ENCODE measurements at places on chromosomes 4 and X.

GRCh38 chr4:164977243-164978164 is at the start of gene TRIM61:
Gene TRIM61, minus strand, starts transcription at chr4:164977657. Its CDS starts 7,655 bp downstream, at chr4:164970002.
- no peak for DNase-seq

DNA sequence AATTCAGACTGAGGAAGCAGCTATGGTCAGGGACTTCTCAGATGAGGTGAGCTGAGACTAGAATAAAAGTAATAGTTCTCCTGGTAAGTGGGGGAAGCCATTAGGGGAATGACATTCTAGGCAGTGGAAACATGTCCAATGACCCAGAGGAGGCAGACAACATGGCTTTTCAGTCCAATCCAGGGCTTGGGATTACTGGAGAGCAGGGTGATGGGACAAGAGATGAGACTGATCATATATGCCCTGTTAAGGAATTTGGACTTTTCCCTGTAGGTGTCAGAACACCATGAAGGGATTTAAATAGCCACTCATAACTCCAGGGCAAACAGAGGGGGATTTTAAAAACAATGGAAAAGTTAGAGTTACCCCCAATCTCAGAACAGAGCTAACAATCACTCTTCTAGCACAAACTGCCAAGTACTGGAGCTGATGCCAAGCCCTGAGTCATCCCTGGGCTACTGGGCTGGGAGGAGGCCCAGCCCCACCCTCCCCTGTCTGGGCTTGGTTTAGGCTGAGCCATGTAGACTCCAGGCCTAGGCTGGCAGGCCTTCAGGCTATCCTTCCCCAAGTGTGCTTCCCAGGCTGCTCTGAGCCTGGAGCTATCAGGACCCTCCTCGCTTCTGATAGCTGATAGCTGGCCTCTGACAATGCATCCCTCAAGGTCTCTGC is 22.7 kb upstream of the MSN start:
- no peak for DNase-seq

DNA sequence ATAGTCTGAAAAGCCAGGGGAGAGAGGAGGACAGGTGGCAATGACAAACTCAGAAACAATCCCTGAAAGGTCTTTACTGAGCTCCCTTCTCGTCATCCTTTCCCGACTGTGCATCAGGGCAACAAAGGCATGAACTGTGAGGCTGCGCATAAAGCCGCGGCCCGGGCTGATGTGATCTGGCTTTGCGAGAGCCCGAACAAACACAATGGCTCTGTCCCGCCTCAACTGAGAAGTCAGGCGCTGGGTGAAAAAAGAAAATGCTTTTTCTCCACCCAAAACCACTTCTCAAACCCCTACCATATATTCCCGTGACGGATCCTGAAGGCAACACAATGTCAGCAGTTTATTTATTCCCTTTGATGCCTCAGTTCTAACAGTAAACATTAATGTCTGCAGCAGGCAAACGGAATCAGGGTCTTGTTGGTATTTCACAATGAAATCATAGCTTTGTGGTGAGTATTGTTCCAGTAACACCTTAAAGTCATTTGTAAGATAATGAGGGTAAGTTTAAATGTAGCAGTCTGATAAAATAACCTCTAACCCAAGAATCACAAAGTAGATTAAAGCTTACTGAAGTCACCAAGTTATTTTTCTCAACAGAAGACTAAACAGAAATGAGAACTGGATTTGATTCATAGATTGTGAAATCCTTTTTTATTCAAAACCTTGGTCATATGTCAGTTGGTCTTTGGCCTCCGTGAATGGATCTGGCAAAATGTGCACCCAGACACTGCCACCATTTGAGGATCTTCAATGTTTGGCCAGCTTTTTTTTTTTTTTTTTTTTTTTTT is 67.4 kb downstream of the APBB2 start:
- no peak for DNase-seq

GRCh38 chr4:151087467-151087866 is 12.0 kb upstream of the RPS3A start:
- no peak for DNase-seq

GRCh38 chr4:99868126-99868596 is 26.1 kb downstream of the LAMTOR3 start:
- DNase-seq, result no peak

DNA sequence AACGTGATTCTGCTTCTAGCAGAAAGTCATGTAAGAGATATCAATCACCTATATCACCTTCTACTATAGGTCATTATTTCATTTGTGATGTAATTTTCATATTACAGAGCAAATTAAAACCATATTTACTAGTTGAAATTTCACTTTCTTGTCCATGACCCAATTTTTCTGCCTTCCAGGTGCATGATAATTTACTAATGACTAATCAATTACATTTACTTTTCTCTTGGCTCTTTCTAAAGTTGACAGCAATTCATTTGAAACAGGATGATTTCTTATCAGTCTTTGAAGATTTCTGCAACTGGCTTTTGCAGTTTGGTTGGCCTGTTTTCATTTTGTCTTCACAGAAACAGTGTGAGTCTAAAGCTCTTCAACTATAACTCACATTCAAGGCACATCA is 81.4 kb downstream of the ZAR1 start:
- no peak for DNase-seq

DNA sequence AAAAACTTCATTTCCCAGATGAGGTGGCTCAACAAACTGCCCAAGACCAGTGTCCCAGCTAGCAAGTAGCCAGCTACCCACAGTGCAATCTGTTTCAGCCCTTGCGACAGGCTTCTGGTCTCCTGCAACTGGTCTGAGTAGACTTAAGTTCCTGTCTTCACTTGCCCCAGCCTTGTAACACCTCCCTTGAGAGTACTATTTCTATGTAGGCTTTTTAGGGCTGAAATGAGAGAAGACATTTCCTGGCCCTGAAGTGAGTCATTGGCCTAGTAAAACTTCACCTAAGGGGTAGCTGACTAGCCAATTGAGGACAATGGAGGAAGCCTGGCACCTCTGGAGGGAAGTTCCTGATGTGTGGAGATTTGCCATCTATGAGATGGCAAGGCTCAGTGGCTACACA is 80.1 kb upstream of the STIM2 start:
- no peak for DNase-seq

DNA sequence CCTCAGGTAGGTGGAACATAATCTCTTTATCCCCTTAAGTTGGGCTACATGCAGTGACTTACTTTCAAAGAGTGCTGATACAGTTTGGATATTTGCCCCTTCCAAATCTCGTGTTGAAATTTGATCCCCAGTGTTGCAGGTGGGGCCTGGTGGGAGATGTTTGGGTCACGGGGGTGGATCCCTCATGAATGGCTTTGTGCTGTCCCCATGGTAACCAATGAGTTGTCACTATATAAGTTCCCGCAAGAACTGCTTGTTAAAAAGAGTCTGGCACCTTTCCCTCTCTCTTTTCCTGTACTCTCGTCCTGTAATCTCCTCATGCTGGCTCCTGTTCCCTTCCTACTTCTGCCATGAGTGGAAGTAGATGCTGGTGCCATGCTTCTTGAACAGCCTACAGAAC is 71.3 kb downstream of the GLRA3 start:
- DNase-seq, result no peak
